Fibroblast of pulmonary artery (primary cell): ENCODE measurements at places on chromosomes 4 and X.

- no peak for DNase-seq
Observed at GRCh38 chr4:65195002-65195401, 475.3 kb downstream of the EPHA5 start.

- DNase-seq: peak; percentile 33
Observed at GRCh38 chr4:4506961-4507360, 34.9 kb downstream of the STX18 start.

DNA sequence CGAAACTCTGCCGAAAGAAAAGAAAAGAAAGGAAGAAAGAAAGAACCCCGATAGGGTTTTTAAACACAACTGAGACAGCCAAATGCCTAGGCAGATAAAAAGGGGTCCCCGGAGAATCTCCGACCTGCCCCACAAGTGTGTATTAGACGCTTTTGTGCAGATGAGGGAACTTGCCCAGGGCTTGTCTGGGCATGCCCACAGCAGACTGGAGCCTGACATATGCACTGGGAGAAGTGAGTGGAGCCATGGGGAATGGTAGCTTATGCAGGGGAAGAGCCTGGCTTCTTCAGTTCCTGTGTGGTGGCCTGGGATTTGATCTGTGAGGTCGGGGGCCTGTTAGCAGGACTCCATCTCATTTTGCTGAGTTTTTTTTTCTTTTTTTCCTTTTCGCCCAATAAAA lies 199.0 kb downstream of the GPC3 start:
- no peak for DNase-seq

- DNase-seq: peak; percentile 17
Observed at GRCh38 chrX:55867181-55867651, 149.7 kb downstream of the RRAGB start.

DNA sequence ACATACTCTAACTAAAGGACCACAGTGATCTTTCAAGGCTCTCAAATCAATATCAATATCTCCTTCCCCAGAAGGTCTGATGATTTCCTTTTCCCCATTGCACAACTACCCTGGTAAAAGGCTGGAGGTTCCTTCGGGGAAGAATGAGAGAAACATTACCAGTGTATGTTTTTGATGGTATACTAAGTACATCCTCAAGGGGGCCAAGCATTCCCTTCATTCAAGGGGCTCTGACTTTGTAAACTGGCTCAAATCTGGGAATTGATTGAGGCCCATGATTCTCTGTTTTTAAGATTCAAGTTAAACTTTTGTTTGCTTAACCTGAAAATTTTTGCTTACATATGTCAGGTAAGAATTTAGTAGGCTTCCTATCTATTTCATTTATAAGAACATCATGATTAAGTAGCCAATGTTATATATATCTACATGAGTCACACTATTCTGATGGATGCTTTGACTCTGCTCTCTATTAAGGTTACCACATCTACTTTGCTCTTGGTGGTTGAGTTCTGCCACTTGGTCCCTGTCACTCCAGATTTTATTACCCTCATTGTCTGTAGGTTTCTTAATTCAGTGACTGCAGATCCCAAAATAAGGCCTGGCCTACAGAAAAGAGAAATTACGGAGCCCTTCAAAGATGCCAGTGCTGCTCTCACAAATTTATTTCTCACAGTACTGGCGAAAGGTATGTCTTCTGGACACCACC lies 16.4 kb upstream of the GUCY1B1 start:
- DNase-seq: no peak

- no peak for DNase-seq
Observed at GRCh38 chrX:108088511-108088910, 2.8 kb downstream of the PSMD10 start.

- peak; percentile 26 for DNase-seq
Observed at GRCh38 chr4:84498203-84498934, 723 bp downstream of the NKX6-1 start.

GRCh38 chr4:94298725-94299252 lies 43.8 kb downstream of the HPGDS start:
- no peak for DNase-seq

DNA sequence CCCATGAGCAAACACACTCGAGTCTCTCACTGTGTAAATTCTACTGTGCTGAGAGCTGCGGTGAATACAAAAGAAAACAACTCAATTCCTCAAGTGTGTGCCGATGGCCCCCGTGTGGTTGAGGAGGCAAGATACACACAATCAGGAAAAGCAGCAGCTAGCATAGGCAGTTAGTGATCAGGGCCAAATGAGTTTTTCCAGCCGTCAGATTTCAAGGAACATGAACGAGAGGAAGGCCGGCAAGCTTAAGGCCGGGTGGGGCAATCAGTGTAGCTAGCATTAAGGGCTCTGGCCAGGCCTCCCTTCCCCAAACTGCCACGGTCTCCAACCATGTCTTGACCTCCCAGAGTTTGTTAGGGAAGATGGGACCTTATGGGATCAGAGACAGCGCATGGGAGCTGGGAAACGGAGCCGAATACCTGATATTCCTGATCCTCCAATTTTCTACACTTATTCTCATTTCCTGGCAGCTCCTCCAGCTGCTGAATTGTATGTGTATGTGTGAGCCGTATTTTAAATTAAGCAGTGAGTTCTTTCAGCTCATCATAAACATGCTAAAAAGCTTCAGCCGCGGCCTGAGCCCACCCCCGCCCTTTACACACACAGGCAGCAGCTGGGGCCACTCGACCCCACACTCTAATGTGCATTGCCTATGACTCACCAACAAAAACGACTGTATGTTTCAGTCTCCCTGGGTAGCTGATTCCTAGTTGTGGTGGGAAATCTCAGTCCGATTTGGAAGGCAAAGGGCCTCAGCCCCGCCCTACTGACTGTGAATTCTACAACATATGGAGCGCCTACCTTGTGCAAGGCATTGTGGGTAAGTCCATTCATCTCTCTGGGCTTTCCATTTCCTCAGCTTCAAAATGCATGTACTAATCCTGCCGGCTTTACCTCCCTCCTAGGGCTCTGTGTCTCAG lies 59.9 kb downstream of the RTL9 start:
- DNase-seq: peak; percentile 76

GRCh38 chr4:180057299-180057721 lies 2185.9 kb upstream of the TENM3 start:
- DNase-seq: no peak

DNA sequence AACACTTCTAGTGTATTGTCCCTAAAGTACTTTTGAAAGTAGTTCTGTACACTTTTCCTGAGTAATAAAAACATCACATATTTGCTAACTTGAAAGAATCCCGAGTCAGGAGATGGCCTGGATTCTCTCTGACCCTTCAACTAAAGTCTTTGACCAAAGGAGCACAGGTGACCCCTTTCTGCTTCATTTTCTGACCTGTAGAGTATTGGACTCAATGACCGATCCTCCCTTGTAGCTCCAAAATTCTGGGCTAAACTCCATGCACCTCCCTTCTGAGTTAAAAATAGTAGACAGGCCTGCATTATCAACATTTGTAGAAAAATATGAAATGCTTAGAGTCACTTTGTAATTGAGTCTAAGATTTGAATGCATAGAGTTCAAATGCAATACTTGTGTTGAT lies 4.0 kb upstream of the TAPT1 start:
- no peak for DNase-seq
